Tongue (tissue), 3 donors: ENCODE measurements at places on chromosomes 7 and 10.

GRCh38 chr10:81969136-81969535, 94.1 kb downstream of the NRG3 start:
- no peak for DNase-seq

GRCh38 chr7:1924258-1924817, 254.3 kb downstream of the ELFN1 start:
- DNase-seq: no peak

DNA sequence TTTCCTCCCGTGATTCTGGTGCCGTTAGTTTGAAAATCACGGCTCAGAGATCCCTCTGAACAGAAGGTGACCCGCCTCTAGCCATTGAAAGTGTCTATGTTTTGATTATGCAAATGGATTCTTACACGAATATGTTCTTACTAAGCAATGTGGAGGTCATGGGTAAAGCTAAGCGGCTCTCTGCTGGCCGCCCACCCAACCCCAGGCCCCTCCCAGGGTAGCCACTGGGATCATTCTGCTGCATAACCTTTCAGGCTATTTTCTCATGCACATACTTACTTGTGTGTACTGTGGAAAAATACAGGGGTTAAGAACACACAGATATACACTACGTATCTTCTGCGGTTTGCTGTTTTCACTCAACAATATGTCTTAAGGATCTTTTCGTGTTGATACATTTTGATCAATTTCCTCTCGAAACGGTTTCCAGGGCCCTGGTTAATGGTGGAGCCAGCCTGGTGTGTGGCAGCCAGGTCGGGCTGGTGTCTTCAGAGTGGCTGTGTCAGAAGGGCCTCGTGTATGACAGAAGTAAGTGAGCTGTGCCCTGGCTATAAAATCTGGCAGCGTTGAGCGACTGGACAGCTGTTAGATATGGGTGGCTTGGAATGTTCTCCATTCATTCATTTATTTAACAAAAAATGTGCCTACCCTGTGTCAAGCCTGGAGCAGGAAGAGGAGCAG, 29.9 kb downstream of the ZNF783 start:
- DNase-seq: no peak

DNA sequence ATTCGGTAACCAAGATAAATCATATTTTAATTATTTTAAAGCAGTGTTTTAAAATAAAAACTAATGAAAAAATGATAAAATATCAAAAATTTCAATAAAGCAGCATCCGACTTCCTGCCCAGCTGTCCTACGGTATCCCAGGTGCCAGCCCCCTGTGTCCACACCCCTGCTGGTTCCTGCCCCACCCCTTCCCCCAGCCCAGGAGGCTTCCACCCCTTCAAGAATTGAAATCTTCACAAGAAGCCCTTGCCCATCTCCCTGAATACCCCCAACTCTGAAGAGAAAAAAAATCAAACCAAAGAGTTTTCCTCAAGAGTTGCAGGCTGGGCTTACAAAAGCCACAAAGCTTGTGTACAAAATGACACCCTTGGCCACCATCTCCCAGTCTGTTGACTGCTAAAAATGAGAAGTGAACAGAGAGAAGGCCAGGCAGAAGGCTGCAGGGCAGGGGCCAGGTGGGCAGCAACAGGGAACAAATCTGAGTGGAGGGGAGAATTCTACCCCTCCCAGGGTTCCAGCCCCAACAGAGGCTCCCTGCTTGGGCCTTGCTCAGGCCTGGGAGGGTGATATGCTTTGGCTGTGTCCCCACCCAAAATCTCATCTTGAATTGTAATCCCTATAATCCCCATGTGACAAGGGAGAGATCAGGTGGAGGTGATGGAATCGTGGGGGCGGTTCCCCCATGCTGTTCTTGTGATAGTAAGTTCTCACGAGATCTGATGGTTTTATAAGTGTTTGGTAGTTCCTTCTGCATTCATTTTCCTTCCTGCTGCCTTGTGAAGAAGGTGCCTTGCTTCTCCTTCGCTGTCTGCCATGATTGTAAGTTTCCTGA, 14.5 kb downstream of the GPRIN2 start:
- DNase-seq: no peak

GRCh38 chr10:89798092-89798491, 96.7 kb downstream of the KIF20B start:
- no peak for DNase-seq

DNA sequence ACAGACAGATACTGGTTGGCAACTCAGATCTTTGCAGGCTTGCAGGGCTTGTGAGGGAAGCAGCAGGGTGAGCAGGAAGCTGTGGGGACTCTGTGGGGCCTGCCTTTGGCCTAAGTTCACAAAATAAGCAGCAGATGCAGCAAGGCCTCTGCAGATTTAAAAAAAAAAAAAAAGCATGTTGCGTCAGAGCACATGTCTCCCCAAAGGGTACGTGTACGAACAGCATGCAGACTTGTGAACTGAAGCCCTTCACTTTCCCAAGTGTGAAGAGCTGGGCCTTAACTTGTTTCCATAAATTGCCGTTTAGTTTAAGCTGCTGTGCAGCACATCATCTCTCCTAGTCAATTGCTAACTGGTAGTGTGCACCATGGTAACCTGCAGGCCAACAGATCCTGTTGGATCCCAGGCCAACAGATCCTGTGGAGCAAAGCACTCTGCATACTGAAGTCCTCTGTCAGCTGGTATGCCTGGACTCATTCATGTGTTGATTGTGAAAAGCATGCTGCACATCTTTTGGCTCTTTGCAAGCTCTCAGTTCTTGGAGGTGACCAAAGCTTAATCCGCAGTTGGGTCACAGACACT, 10.8 kb upstream of the XPNPEP1 start:
- DNase-seq: no peak

GRCh38 chr7:123939784-123940183, 14.7 kb downstream of the SPAM1 start:
- DNase-seq: no peak

GRCh38 chr10:29022513-29022912, 266.4 kb upstream of the LYZL1 start:
- DNase-seq: no peak

DNA sequence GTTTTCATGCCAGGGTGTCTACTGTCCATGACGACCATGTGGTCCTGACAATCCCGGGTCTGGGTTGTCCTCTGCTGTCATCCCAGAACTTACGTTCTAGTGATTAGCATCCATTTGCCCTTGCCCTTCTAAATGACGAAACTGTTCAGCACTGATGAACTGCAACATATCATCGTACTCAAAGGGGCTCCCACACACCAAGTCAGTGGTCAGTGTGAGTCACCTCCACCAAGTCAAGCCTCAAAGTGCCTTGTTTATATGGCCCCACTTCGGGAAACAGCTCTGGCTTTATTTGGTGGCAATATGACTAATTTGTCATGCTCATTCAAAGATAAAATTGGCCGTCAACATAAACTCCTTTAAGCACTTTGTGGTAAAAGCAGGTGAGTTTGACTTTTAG, 110.7 kb downstream of the FRMD4A start:
- DNase-seq: no peak

DNA sequence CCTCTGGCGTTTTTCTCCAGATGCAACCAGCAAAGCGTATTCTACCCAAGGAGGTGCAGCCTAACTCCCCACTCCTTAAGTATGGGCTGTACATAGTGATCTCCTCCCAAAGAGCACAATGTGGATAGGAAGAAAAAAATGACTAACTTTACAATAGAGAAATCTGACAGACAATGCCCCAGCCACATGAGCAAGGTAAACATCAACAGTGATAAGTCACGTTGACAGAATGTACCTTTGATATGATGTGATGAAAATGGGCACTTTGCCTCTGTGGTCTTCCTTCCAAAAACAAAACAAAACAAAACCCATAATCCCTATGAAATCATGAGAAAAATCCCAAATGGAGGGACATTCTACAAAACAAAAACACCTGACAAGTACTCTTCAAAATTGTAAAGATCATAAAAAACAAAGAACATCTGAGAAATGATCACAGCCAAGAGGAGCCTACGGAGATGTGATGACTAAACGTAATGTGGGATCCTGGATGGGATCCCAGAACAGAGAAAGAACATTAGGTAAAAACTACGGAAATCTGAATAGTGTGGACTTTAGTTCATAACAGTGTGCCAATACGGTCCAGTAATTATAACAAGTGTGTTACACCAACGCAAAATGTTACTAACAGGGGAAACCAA, 50.6 kb downstream of the ABLIM1 start:
- peak; percentile 78 for DNase-seq

DNA sequence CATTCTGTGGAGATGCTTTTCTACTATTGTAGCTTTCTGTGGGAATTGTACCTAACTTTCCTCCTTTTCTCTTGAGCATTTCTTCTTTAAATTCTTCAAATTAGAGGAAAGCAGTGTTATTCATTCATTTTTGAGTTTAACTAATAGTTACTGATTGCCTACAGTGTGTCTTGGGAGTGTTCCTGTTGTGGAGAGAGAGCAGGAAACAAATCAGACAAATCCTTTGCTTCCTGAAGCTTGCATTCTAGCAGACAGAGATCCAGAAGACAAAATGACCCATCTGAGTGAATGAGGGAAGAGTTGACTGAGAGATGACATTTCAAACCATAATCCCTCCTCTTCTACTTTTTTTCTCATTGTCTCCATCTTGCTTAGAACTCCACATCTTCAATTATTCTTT, 170.4 kb downstream of the SUGCT start:
- DNase-seq: no peak

DNA sequence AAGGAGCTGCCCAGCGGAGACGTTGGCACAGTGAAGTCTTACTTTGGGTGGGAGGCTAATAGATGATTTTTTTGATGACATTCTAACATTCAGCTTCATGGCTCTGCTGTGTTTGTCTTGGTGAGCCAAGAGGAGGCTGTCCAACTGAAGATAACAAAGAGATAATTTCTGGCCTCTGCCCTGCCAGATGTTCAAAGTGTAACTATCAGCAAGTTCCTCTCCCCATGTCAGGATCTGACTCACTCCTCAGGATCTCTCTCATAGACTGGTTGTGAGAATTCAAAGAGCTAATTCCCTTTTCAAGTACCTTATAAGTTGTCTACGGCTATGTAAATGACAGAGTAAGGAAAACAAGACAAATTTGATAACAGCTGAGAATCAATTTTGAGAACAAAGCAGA, 1340.9 kb downstream of the XPNPEP1 start:
- no peak for DNase-seq

DNA sequence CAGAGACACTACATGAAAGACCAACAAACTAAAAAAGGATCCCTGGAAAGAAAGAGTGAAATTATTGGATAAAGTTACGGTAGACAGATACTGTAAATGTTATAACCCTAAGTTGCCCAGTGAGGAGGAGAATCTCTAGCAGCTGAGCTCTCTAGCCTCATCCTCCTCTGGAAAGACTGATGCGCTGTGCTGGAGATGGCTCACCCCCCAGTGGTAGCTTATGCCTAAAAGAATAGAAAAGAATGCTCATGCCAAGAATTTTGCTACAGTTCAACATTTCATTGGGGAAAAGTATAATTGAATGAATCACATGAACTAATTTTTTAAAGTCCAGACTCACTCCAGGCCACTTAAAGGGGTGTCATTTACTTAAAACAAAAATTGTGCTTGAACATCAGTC, 50.8 kb upstream of the RNF32 start:
- no peak for DNase-seq

DNA sequence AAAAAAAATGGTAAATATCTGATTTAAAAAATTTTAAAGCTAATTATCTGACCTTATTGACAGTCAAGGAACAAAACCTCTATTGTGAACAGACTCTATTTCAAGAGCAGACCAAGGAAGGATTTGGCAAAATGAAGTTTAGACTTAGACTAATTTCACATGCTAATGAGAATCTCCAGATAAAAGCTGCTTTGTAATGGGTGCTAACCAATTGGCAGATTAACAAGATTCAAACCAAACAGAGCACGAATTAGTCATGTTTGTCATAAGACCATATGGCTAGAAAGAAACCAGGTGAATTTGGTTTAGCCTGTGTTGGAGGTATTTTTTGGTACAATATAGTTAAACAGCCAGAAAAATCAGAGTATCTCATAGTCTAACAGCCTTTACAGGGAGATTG, 429.1 kb upstream of the NFE2L3 start:
- no peak for DNase-seq

DNA sequence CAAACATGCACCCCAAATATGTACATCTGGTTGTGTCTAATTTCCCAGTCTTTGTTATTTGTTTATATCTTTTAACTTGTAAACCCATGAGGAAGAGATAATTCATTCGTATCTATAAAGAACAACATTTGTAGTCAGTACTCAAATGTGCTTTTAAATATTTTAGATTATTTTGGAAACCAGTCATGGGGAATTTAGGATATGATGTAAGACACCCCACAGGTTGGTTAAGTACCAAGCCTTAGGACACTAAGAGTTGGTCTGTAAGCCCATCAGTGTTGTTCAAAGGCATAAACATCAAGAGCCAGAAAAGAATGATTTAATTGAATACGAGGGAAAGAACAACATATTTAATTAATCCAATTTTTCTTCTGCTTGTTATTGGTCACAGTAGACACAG, 421.1 kb upstream of the SEMA3C start:
- DNase-seq: no peak

DNA sequence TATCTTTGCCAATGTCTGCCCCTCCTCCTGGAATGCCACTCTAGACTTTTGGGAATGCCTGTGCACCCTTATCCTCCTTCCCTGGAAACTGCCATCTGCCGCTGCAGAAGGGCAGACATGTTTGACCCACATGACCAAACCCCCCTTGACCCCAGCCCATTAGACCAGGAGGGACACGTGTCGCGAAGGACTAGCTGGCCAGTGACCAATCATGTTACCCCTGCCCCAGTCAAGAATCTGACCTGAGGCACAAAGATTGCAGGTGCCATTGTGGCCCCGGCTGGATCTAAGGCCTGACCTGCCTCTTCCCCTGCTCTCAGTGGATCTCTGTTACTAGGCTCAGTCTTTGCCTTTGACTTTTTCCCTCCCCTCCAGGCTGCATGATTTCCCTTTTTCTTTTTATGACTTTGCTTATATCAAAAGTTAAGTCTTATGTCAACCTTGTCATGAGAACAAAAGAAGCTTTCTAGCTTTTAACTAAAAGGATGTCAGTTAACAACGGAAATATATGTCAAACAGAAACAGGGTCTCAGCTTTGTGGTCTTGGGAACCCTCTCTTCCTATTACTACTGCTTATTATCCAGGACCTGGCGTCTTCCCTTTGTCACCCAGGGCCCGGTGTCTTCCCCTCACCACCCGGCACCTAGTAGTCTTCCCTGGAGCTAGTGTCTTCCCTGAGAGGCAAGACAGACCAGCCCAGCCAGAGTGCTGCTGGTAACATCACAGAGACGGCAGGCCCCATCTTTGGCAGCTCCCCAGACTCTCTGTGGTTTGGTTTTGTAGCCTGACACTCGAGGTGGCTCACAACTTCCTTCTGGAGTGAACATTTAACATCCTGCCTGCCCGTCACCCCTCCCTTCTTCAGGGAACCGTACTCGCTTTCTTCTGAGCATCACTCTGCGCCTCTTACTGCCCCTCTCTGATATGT, 24.4 kb upstream of the PPIF start:
- peak; percentile 61 for DNase-seq

- peak; percentile 83 for DNase-seq
Measured at GRCh38 chr7:151083071-151083823, at the start of gene TMUB1. TMUB1 (minus strand) TSS chr7:151083493; CDS start chr7:151082563, 930 bp downstream.

GRCh38 chr10:71575934-71576801, 143.4 kb downstream of the C10orf105 start:
- DNase-seq: no peak

DNA sequence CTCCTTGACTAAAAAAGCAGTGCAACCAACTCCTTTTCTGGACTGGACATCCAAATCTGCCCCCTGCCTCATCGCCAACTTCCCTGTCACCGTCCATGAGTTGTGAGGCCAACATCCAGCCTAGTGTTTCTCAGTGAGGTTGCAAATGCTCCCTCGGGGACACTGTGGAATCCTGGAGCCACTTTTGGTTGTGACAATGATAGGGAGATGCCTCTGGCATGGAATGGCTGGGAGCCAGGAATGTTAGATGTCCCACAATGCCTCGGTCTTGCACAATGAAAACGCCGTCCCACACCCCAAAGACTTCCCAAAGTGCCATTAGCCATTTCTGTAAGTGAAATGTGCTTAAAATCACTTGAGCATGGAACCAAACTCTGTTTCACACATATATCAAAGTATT, 105.2 kb downstream of the OSBPL3 start:
- DNase-seq: peak; percentile 60
